ENCODE measurements at places on chromosomes 11 and 22.

DNA sequence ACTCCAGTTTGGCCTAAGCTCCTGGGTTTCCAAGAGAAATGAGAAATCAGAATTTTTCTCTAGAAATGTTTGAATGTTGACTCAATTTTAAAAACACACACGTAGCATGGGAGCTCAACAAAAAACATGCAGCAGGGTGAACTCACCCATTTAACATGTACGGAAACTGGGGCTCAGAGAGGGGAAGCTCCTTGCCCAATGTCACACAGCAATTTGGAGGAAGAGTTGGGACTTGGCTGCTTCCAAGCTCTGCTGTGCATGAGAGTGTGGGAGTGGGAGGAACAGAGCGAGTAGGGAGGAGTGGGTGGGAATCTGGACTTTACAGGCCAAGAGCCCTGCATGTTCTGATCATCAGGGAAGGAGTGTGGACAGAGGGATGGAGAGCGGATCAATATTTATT is 5.9 kb downstream of the TPST2 start:
- no peak for DNase-seq

GRCh38 chr22:28187612-28188011 is 268.6 kb upstream of the PITPNB start:
- no peak for DNase-seq

GRCh38 chr11:36775130-36775529 is 177.1 kb upstream of the RAG2 start:
- peak; percentile 8 for DNase-seq

DNA sequence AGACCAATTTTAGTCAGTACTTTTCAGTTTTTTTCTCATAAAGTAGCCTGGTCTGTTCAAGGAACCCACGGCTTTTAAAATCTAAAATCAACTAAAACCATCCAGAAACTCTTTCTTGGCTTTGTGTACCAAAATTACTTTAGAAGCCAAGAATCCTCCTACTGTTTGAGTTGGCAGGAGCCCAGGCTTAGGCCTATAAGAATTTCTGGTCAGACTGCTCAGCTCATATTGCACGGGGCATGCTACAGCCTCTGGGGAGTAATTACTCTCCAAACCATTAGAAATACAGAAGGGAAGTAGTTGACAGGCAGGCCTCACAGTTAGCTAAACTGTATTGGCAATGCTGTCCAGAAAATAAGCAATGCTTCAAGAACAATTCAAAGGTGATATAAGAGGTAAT is 1862.9 kb upstream of the RAG2 start:
- peak; percentile 97 for DNase-seq

DNA sequence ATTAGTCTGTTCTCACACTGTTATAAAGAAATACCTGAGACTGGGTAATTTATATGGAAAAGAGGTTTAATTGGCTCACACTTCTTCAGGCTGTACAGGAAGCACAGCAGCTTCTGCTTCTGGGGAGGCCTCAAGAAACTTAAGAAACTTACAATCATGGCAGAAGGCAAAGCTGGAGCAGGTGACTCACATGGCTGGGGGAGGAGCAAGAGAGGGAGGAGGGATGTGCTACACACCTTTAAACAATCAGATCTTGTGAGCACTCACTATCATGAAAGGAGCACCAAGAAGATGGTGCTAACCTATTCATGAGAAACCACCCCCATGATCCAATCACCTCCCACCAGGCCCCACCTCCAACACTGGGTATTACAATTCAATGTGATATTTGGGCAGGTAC is 381.6 kb downstream of the ETS1 start:
- DNase-seq = no peak

DNA sequence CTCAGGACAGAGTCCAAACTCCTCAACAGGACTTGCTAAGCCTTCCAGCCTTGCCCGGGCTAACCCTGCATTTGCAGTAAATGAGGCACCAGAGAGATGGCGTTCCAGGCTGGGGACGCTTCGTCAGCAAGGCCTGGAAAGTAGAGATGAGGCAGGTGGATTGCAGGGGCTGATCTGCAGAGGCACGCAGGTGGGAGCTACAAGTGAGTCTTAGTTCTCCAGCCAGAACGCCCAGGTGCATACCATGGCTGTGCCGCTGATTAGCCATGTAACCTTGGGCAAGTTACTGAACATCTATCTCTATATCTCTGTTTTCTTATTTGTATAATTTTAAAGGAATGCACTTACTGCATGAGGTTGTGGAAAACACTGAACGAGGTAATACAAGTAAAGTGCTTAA is 52.7 kb upstream of the BARX2 start:
- no peak for DNase-seq

GRCh38 chr11:68965901-68966853 is 14.6 kb downstream of the MRGPRD start:
- no peak for DNase-seq

Data from fibroblast of skin of back (primary cell).